ENCODE measurements at places on chromosomes 12 and 14.

- peak; percentile 96 for DNase-seq
These were observed 105.1 kb downstream of the SINHCAF start for GRCh38 chr12:31220633-31221550.

GRCh38 chr12:119296535-119296934 is 38.0 kb upstream of the CCDC60 start:
- DNase-seq = no peak

- no peak for DNase-seq
These were observed 126.5 kb downstream of the NELL2 start for GRCh38 chr12:44749566-44749965.

DNA sequence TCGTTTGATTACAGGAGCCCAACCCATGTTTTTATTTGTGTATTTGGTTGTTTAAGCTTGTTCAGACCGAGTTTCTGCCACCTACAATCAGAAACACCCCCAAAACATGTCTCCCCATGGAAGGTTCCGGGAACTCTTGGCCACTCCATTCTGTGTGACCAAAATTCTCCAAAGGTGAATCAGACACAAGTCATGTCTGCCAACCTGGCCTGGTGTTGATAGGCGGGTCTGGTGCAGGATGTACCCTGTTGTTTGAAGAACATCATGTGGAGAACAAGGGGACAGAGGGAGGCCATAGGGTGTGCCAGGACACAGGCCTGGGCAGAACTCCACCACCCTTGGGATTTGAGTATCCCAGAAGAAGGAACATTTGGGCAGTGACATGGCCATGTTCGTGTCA is 147.1 kb upstream of the MYL2 start:
- no peak for DNase-seq

- no peak for DNase-seq
These were observed 103.9 kb upstream of the DIO3 start for GRCh38 chr14:101457301-101457935.

DNA sequence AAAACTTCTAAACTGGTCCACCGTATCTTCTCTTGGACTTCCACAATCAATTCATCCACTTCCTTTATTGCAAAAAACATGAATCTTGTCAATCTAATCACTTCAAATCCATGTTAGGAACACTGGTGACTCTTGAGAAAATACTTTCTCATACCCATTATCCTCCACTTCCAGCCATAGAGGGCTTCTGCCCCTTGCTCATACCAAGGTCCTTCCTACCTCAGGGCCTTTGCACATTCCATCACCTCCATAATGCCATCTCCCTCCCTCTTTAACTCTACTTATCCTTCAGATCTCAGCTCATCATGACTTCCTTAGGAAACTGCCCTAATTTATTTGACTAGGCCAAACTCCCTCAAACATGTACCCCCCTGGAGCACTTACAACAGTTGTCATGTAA is 16.6 kb downstream of the STXBP6 start:
- no peak for DNase-seq

GRCh38 chr12:1319212-1319611 is 275.2 kb downstream of the FBXL14 start:
- DNase-seq = peak; percentile 67

DNA sequence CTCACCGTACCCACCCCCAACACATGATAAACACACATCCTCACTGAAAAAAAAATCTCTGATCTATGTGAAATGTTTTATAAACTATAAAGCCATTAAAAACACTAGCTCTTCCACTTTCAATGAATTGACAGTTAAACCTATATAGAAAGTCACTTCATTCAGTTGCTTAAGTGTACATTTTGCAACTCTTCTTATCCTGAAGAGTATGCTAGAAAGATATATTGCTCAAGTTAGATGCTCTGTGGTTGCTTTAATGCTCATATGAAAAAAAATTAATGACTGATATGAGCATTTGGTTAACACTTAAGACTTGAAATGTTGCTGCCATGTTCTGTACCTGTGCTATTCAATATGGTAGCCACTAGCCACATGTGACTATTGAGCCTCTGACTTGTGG is 21.0 kb upstream of the MIA2 start:
- DNase-seq = peak; percentile 52

GRCh38 chr12:116037941-116038837 is 239.3 kb downstream of the MED13L start:
- peak; percentile 95 for DNase-seq

DNA sequence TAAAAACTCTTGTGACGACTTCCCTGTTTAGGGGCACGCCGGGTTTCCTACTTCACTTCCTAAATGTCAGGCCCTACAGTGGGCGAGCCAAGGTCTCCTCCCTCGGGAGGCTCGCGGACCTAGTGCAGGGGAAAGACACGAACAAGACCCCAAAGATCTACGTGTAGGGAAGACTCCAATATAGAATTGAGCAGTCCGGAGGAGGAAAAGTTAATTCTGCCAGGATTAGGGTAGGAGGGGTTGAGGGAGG is 564 bp downstream of the ATXN3 start:
- peak; percentile 36 for DNase-seq

- no peak for DNase-seq
These were observed 411.1 kb downstream of the CCER1 start for GRCh38 chr12:90543841-90544240.

GRCh38 chr14:103281496-103282231 is 52.4 kb upstream of the EIF5 start:
- peak; percentile 65 for DNase-seq

GRCh38 chr12:9163392-9163791 is 44.8 kb downstream of the PZP start:
- DNase-seq = no peak

DNA sequence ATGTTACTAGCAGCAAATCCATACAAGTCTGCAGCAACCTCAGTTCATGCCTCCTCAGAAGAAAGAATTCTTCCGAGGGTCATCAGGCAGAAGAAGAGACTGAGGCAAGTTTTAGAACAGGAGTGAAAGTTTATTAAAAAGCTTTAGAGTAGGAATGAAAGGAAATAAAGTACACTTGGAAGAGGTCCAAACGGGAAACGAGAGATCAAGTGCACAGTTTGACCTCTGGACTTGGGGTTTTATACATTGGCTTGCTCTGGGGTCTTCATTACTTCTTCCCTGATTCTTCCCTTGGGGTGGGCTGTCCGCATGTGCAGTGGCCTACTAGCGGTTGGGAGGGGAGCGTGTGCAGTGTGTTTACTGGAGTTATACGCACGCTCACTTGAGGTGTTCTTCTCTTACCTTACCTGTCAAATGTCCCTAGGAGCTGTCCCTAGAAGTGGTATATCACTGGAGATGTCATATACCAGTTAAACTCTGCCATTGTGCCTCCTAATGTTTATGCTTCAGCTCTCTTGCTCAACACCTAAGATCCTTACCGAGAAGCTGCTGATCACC is 372.8 kb upstream of the KITLG start:
- DNase-seq = no peak

DNA sequence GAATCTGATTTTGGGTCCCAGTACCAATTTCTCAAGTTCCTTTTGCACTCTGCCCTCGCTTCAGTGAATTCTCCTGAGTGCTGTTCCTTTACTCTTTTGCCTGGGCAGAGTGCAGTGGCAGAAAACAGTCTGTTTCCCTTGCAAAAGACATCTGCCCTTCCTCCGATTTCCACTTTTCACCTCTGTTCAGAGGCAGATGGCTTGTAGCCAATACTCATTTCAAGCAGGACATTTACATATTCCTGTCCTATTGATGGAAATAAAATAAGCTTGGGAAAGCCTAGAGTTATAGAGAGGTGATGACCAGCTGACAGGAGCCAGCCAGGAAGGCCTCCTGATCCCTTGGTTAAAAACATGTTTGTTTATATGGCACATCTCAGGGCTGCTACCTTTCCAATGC is 111.0 kb downstream of the SLC8A3 start:
- no peak for DNase-seq

DNA sequence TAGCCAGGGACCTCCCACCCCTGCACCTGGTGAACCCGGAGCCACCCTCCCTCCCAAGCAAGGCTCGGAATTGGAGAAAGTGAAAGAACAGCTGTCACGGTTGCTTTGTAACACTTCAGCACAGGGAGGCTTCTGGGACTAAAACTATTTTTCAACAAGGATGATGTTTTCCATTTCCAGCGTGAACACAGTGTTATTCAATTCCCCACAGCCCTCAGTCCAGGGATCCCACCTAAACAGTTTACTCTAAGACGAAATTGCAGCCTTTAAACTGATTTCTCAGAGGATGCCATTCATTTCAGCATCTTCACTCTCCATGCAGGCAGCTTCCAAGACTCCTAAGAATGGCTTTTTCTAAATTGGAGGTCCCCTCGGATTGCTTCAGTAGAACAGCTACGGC is 229.2 kb downstream of the SLC15A4 start:
- no peak for DNase-seq

DNA sequence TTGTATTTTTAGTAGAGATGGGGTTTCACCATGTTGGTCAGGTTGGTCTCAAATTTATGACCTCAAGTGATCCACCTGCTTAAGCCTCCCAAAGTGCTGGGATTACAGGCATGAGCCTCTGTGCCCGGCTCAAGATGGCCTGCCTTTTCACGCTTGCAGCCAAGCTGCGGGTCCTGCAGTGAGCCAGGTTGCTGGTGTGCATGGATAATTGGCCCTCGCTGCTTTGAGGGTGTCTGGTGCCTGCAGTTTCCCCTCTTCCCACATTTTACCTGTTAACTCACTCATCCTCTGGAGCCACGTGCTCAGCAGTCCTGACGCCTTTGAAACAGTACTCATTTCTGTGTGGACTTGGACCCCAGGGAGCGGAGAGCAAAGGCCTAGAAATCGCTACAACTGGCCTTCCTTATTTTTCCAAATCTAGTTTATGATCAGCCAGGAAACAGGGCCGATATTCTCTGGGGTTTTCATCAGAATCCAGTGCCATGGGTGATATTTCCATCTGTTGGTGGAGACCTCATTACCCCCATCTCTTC is 42.2 kb downstream of the TPCN1 start:
- DNase-seq = no peak

DNA sequence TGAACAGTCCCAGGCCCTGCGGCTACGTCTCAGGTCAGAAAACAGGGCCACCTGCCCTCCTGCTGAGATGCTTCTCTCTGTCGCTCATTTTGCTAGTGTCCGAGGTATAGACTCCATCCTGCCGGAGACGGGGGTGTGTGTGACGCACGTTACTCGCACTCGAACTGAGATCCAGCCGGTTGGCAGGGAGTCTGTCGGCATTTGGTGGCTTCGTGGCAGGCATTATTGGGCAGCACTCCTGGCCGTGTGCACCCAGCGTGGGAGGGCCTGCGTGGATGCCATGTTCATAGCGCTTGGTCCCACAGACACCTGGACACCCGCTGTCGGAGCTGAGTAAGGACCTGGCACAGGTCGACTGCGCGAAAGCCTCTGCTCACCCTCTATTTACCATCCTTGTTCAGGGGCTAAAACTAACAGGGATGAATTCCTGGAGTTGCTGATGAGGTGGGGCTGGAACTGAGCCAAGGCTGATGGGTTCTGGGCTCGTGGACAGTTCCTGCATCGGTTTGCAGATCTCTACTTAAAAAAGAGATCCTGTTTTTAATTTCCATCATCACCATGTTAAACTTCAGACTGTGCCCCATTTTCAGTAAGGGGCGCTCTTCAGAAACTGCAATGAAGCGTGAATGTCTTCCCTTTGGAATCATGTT is 28.6 kb downstream of the AACS start:
- no peak for DNase-seq

DNA sequence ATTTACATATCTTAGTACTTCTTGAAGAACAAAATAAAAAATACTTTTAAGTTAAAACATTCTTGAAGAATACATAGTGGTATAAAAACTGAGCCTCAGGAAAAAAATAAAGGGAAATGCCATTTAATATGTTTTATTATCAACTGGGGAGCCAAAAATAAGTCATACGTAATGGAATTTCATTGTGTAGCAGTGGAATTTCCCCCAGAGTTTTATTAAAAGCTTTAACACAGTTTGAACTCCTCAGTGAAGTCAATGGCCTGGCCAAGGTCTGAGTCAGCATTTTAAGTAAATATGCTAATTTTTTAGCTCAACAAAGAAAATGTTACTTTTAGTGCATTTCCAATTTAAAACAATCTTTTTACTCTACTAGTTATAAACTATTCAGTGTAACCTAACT is 350.1 kb upstream of the ATP2B1 start:
- peak; percentile 48 for DNase-seq

GRCh38 chr14:49545716-49546115 is 40.5 kb downstream of the RPS29 start:
- DNase-seq = no peak

DNA sequence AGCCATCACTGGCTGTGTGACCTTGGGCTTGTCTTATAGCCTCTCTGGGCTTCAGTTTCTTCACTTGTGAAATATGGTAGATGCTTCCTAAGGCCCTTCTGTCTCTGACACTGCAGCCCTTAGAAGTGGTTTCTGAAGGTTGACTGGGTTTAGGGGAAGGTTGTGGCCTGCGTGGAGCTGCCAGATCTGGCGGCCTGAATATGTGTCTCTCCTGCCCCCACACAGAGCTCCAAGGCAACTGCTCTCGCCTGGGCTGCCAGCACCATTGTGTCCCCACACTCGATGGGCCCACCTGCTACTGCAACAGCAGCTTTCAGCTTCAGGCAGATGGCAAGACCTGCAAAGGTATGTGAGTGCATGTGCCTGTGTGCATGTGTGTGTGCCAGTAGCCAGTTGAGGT is 4.0 kb downstream of the LRP1-AS start:
- no peak for DNase-seq

- DNase-seq = peak; percentile 84
These were observed 92.9 kb upstream of the FOXN3 start for GRCh38 chr14:89509891-89510290.

DNA sequence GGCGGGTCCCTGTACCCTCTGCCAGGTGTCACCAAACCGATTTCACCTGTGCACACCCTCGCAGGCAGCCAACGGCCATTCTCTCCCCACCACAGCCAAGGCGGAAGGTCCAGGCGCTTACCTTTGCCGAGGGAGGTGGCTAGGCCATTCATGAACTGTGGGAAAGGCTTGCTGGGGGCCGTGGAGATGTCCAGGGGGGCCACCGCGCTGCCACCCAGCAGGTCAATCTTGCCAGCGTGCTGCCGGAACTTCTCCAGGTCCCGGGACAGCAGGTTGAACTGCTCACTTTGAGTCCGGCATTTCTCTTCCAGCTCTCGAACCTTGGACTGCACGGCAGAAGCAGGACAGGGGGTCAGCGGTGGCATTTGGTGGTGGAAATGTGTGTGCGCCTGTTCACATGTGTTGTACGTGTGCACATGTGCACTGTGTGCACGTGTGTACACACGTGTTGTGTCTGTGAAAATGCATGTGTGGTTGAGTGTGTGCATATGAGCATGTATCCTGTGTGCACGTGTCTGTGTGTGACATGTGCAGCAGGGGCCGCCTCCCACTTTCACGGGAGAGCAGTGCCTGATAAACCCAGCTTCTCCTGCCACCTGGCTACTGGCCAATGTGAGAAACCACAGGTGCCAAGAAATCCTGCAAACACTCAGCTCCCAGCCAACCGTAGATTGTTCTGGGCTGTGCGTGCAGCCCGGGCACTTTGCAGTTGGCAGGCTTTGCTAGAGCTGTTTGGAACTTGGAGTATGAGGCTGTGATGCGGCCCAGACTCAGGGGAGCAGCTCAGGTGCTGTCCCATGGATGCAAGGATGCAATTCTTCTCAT is 118.9 kb downstream of the PIWIL1 start:
- no peak for DNase-seq

DNA sequence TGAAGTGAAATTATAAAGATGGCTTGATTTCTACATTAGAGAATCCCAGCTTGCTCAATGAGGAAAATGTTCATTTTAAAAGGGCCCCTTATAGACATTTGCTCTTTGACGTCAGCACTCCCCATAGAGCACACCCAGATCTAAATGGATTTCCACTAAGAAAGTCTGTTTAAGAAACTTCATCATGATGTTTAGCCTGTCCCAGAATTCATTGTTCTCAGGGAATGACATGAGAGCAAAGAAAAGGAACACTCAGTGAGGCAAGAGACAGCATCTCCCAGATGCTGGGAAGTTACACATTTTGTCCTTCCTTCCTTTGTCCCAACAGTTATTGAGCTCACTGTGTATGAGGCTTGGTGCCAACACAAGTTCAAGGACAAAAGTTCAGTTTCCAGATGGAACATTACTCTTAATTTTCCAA is 4.9 kb downstream of the PHLDA1 start:
- DNase-seq = no peak

Data from amniotic epithelial cell (primary cell).